Stimulated activated CD4-positive, alpha-beta T cell treated with anti-CD3 and anti-CD28 coated beads, Interleukin-1b, Interleukin-23, amount 100 ng/mL, for 1 hour (primary cell): ENCODE measurements at places on chromosomes 12 and 14.
A peak's percentile ranks its signal among the peaks of the same experiment; 100 is the strongest.

DNA sequence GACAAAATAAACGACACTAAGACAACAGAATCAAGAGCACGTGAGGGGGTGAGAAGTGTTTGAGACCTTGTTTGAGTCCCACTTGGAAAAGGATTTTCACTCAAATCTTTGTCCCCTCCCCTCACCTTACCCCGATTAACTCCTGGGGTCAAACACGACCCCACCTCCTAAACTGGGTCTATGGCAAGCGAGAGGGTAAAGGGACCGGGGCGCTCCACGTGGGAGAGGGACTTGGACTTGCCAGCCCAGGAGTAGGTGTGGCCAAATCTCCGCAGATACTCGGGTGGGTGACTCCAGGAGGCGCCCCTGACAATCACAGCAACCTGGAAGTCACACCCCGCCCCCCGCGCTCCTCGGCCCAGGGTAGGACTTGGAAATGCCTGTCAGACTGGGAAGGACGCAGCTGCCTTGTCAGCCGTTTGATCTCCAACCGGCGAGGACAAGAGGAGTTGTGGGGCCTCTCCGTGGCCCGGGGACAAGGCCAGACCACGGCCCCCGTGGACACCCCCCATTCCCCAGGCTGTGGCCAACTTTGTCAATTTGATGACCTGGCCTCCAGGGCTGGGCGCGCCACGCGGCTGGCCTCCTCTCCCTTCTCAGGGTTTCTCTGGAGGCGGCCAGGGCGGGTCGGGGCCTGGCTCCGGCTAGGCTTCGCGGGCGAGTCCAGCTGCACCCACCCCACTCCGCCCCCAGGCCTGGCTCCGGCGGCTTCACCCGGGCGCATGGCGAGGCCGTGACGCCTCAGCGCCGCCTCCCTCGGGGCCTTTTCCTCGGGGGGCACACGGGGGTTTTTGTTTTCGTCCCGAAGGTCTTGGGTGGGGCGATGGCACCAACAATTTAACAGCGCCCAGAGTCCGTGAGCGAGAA lies 1.1 kb upstream of the BCL11B start:
- no peak for DNase-seq

- no peak for DNase-seq
Measured at GRCh38 chr12:92899386-92900001, 29.6 kb downstream of the EEA1 start.

DNA sequence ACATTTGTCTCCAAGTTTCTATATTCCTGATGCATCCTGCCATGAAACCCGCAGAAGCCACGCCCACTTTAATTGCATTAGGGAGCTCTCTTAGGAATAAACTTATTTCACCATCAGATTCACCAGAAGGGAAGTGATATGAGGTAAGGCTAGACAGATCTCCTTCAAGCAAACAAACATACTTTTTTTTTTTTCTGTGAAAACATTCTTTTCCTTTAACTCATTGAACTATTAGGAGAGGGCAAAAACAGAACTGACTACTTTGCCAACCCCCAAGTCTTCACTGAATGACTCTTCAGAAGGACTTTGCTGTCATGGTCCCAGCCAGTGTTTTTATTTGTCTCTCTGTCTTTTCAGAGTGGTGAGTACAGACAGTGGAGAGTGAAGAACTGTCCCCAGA lies 48.4 kb downstream of the GTF2A1 start:
- DNase-seq, result no peak

DNA sequence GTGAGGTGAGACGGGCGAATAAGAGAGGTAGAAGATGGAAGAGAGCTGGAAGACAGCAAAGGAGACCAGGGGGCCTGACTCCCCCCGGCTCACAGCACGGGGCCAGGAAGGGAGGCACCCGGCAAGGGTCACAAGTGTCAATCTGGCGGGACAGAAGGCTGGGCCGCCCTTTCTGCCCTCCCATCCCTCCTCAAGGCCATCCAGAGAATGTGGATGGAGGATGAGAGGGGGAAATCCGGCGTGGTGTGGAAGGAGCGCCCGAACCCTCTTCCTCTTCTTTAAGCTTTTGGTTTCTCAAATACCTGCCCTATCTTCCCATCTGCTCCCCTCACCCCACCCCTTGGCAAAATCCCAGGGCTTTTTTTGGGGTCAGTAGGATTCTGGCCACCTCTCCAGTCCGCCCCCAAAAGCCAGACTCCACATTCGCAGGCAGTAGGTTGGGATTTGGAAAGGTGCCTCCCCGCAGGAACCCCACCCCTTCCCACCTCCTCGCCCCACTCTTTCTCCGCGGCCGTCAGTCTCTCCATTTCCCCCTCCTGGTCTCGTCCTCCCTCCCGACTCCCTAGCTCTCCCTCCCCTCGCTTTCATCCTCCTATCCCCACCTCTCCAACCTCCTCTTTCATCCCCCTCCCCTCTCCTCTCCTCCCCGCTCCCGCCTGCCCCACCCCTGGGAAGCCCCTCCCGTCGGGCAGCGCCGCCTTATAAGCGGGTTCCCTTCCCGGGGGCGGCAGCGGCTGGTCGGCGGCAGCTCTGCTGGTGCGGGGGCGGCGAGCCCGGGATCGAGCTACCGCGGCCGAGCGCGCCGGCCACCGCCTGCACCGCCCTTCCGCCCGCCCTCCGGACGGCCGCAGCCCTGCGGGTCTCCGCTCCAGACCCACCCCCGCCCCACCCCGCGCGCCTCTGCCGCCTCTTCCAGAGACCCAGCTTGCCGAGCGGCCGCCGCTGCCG lies at the start of gene PTMS:
TSS of gene PTMS (plus strand) at position 730 of the 948 bp plus-strand sequence. CDS start 343 bp downstream, outside the sequence.
- no peak for DNase-seq

- DNase-seq, result no peak
Measured at GRCh38 chr14:34742270-34743115, 28.1 kb upstream of the CFL2 start.

GRCh38 chr14:36826614-36827013 lies 165.0 kb downstream of the PAX9 start:
- no peak for DNase-seq

GRCh38 chr12:2274733-2275132 lies 221.9 kb downstream of the CACNA1C start:
- DNase-seq, result no peak

GRCh38 chr12:120489018-120489417 lies 6.9 kb upstream of the DYNLL1 start:
- no peak for DNase-seq

- no peak for DNase-seq
Measured at GRCh38 chr14:90730206-90730766, 85.9 kb downstream of the TTC7B start.

- DNase-seq, result no peak
Measured at GRCh38 chr12:69641546-69641945, 30.8 kb upstream of the LRRC10 start.

GRCh38 chr12:118391836-118392235 lies 15.5 kb downstream of the SUDS3 start:
- no peak for DNase-seq

GRCh38 chr12:47602949-47603558 lies 102.8 kb downstream of the RPAP3 start:
- no peak for DNase-seq

DNA sequence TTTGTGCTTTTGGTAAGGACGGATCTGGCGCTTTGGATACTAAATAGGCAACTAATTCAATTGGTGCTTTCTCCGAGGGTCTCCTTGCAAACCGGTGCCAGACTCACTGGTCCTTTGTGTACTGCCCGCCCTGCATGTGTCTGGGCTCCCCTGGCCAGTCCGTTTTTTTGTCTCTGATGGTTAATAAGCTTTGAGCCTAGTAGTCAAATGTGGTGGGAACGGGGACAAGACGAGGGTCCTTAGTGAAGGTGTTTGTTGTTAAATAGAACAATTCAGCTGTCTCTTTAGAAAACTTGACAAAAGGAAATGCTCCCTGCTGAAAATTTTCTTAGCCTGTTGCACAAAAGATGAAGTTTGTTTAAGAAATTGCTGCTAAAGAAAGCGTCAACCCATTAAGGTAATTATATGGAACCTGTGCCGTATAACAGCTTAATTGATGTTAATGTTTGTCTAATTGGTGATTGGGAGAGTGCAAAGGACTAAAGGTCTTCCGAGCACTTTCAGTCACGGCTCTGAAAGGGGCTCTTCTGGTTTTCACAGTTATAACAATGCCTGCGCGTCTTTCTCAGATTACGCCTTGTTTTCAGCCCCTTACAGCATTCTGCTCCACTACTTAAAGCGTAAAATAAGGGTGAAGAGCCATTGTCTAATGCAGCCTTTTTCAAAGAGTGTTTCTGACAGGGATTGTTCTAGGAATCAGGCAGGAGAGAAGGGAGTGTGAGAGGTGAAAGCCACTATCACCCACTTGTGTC lies 537.4 kb downstream of the PRKD1 start:
- DNase-seq, result no peak

- DNase-seq, result peak; percentile 8
Measured at GRCh38 chr14:92615451-92615850, 101.9 kb downstream of the RIN3 start.

DNA sequence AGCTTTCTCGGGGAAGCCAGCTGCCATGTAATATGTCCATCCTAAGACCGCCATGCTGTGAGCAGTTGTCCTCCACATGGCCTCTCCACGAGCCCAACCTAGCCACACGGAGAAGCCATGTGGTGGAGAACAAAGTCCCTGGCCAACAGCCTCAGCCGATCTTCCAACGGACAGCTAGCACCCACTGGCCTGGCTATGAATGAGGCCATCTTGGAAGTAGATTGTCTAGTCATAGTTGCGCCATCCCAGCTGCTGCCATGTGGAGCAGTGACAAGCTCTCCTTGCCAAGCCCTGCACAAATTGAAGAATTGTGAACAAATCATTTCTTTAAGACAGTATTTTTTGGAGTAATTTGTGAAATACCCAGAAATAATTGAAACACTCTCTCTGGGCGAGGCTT lies 49.3 kb upstream of the USP44 start:
- DNase-seq, result no peak

DNA sequence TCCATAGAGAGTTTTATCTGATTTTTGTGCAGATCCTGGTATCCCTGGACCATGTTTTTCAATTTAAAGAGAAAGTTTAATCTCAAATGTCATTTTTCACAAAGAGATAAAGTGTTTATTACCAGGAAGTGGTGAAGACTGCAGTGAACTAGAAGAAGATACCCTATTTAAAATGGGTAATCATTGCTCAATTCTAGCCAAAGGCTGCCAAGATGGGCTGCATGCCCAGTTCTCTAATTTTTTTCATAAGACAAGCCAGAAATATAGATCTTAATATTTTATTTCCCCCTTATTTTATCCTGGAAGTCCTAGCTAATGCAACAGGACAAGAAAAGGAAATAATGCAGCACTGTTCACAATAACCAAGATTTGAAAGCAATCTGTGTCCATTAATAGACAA lies 343.5 kb downstream of the PCNX1 start:
- no peak for DNase-seq

GRCh38 chr12:76275511-76276093 lies 72.6 kb downstream of the BBS10 start:
- no peak for DNase-seq

GRCh38 chr14:38012056-38012455 lies 195.6 kb upstream of the SSTR1 start:
- no peak for DNase-seq

GRCh38 chr14:39025250-39025809 lies 77.7 kb downstream of the SEC23A start:
- no peak for DNase-seq

GRCh38 chr14:104085032-104085888 lies at the start of gene ASPG:
Gene ASPG (plus strand): TSS chr14:104085700. CDS start chr14:104085771, 71 bp downstream.
- DNase-seq, result no peak

GRCh38 chr12:53561590-53561953 lies 54.3 kb upstream of the NPFF start:
- DNase-seq, result no peak

DNA sequence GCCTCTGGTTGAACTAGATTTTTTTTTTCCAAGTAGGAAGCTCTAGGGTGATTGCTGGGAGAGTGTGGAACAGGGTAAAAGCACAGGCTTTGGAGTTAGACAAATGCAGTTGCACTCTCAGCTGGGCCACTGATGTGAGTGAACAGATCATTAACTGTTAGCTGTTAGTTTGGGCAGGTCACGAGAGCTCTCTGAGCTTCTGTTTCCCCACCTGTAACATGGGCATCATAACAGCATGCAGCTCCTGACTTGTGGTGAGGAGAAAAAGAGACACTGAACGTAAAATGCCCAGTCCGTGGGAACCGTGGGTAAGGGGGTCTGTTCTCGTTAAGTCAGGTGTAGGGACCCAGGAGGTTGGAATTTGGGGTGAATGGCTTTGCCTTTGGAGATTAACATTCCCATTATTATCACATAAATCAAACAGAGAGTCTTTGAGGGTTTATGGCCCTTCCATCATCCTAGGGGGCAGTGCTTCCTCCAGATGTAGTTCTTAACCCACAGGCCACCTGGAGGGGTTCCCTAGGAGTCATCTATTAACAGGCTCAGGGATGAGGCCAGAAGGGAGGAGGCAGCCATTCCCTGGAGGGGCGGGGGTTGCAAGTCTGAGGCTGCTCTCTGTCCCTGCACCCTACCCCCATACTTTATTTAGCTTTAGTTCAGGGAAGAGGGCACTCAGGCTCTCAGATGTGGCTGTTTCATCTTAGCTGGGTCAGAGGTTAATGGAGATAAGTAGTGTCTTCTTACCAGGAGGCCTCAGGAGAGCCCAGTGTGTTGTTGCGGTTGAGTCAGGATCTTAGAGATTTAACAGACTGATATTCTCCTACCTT lies 135.2 kb downstream of the DACT1 start:
- no peak for DNase-seq

DNA sequence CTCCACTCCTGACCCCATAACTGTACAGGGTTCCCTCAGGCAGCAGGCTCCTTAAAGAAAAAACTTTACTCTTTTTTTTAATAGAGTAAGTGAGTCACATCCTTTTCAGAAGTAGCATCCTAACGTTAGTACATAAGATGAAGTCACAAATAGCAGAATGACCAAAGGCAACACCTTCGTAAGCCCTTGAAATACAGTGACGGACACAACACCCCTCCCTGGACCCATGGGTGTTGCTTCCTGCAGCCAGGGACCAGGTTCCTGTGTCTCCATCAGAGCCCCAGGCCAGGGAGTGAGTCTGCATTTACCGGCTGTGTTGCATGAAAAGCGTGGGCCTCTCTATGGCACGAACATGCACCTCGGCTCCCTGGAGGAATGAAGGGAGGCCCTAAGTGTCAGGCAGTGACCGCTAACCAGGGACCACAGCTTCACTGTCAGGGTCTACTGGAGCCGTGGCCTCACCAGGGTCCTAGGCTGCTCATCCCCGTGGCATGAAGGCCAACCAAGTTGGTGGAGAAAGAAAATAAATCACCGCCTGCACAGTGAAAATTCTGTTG lies 340.0 kb upstream of the SFSWAP start:
- no peak for DNase-seq

DNA sequence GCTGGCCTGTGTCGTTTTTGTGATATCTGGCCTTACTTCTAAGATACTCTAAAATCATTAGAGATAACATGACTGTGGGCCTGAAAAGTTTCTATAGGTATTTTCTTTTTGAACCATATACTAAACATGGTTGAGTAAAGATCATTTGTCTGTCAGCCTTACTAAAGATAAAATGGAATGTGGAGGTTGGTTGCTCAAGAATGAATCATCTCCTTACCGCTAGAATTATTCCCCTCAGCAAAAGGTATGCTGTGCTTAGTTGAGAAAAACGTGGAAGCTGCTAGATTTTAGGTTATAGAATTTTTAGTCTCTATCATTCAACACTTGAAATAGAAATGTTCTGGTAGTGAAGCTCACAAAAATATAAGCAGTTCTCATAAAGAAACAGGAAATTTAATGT lies 407.3 kb downstream of the AEBP2 start:
- no peak for DNase-seq

- no peak for DNase-seq
Measured at GRCh38 chr12:110012659-110013058, 13.4 kb downstream of the ANKRD13A start.
